ENCODE measurements at places on chromosomes 7 and 10.
A peak's percentile ranks its signal among the peaks of the same experiment; 100 is the strongest.

DNA sequence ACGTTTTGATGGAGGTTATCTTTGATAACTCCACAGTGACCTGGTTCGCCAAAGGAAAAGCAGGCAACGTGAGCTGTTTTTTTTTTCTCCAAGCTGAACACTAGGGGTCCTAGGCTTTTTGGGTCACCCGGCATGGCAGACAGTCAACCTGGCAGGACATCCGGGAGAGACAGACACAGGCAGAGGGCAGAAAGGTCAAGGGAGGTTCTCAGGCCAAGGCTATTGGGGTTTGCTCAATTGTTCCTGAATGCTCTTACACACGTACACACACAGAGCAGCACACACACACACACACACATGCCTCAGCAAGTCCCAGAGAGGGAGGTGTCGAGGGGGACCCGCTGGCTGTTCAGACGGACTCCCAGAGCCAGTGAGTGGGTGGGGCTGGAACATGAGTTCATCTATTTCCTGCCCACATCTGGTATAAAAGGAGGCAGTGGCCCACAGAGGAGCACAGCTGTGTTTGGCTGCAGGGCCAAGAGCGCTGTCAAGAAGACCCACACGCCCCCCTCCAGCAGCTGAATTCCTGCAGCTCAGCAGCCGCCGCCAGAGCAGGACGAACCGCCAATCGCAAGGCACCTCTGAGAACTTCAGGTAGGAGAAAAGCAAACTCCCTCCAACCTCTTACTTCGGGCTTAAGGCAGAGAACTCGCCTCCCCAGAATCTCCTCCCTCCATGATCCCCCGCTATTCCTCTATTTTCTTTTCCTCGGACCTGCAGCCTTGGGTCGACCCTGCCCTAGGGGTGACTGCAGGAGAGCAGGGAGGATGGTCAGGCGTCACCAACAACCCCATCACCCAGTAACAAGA lies at the start of gene SERPINE1:
Gene SERPINE1 (plus strand): TSS at position 454 of the 809 bp plus-strand sequence. CDS start 1,290 bp downstream, outside the sequence.
- peak; percentile 2 for DNase-seq

GRCh38 chr7:78052112-78052511 lies 253.5 kb downstream of the PHTF2 start:
- no peak for DNase-seq

DNA sequence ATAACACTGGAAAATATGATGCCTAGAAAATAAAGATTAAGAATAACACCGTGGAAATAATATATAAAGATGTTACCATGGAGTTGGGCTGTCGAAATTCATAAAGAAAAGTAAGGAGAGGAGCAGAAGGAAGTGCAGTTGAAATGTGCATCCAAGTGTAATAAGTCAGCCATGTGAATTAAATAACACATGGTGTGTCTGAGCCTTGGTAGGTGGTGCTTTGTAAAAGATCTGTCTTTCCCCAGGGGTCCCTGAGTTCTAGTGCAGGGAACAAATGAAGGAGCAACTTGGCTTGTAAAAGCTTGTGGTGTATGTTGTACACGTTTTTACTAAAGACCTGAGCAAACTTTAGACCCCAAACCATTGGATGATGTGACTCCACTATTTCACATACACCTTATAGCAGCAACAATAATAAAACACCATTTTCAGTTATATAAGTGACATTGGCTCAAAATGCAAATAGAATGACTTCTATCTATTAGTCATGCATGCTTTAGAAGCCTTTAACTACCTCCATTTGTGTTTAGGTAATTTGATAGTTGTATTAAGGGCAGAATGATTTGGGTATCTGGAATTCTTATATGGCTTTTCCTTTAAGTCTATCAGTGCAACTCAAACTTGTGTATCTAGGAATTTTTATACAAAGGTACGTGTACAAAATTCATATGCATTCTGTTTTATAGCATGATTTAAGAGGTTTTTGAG lies 11.3 kb downstream of the STARD3NL start:
- no peak for DNase-seq

GRCh38 chr10:110005719-110006118 lies 2.1 kb upstream of the ADD3 start:
- DNase-seq, result peak; percentile 59

- DNase-seq, result no peak
These were observed 551.1 kb downstream of the SORCS3 start for GRCh38 chr10:105192146-105192545.

GRCh38 chr7:259751-260405 lies 30.1 kb upstream of the FOXL3 start:
- DNase-seq, result no peak

DNA sequence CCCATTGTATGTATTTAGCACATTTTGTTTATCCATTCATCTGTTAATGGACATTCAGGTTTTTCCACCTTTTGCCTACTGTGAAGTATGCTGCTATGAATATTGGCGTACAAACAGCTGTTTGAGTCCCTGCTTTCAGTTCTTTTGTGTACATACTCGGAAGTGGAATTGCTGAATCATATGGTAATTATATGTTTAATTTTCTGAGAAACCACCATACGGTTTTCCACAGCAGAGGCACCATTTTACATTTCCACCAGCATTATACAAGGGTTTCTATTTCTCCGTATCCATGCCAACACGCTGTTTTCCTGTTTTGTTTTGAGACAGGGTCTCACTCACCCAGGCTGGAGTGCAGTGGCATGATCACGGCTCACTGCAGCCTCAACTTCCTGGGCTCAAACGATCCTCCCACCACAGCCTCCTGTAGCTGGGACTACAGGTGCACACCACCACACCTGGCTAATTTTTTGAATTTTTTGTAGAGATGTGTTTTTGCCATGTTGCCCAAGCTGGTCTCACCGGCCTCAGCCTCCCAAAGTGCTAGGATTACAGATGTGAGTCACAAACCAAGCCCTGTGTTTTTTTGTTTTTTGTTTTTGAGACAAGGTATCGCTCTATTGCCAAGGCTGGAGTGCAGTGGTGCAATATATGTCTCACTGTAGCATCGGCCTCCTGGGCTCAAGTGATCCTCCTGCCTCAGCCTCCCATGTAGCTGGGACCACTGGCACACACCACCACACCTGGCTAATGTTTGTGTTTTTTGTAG lies 22.1 kb upstream of the FBXW4 start:
- no peak for DNase-seq

- DNase-seq, result no peak
These were observed 36.2 kb downstream of the GNG11 start for GRCh38 chr7:93957767-93958166.

DNA sequence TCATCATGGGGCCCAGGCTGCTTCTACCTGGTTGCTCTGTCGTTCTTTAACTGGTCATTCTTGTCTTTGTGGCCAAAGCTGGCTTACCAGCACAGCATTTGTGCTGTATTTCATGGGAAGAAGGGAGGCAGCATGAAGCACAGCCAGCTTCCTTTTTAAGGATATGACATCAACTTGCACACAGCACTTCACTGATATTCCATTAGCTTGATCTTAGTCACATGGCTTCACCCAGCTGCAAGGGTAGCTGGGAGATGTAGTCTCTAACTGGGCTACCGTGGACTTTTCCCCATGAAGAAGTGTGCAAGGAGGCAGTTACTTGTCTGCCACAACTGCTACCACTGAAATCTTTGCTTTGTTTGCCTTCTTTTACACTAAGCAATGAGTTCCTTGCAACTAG lies 525.2 kb downstream of the LRMDA start:
- no peak for DNase-seq

GRCh38 chr7:22649686-22650085 lies 77.3 kb upstream of the IL6 start:
- no peak for DNase-seq

GRCh38 chr10:104923501-104923900 lies 282.4 kb downstream of the SORCS3 start:
- DNase-seq, result no peak

- DNase-seq, result no peak
These were observed 21.1 kb downstream of the ZNF775 start for GRCh38 chr7:150400008-150400787.

DNA sequence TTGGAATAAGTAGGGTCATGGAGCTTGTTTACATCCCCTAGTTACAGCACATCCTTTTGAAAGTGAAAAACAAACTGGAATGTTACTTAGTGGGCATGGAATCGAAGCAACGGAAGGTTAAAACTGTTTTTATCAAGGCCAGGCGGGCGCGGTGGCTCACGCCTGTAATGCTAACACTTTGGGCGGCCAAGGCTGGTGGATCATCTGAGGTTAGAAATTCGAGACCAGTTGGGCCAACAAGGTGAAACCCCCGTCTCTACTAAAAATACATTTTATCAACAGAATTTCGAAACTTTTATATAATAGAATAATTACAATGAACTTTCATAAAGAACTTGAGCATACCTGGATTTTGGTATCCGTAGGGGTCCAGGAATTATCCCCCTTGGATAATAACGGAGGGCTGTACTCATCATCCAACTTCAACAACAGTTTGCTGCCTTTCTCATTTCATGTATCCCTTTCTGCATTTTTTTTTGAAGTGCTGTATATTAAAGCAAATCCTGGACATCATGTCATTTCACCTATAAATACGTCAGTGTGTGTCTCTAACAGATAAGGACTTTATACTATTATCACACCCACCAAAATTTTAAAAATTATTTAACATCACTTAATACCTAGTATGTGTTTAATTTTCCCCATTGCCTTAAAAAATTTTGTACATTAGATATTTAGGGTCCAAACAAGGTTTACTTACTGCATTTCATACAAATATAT lies 1.3 kb upstream of the TMED4 start:
- DNase-seq, result no peak

DNA sequence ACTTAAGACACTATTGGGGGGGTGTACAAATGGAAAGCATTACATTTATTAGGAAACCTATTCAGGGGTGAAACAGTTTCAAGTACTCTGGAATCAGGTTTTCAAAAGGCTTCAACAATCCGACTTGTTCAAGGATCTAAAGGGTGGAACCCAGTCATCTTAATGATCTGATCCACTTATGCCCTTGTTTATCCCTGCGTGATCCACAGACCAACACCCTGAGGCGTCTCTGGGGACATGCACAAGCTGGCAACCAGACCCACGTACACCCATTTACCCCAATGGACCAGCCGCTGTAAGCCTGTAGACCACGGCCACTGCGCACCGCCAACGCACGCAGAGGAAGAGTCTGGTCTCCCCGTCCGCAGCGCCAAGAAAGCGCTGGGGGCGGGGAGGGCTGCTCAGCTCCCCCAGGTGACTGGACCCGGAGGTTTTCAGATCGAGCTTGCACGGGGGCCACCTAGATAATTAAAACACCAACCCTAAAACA lies 13.4 kb downstream of the HNRNPF start:
- DNase-seq, result no peak

DNA sequence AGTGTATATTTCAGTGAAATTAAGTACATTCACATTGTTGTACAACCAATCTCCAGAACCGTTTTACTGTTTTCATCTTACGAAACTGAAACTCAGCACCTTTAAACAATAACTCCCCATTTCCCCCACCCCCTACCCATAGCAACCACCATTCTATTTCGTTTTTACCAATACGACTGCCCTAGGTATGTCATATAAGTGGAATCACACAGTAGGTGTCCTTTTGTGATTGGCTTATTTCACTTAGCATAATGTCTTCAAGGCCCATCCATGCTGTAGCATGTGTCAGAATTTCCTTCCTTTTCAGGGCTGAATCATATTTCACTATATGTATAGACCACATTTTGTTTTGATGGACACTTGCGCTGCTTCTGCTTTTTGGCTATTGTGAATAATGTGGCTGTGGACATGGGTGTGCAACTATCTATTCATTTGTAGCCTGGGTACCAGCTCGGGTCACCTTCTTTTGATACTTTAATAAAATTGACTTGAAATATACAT lies 34.3 kb upstream of the DLG5 start:
- no peak for DNase-seq

GRCh38 chr10:79905322-79906314 lies 43.3 kb downstream of the SFTPD start:
- DNase-seq, result no peak

- no peak for DNase-seq
These were observed 34.4 kb downstream of the ZNF783 start for GRCh38 chr7:149296368-149296767.

DNA sequence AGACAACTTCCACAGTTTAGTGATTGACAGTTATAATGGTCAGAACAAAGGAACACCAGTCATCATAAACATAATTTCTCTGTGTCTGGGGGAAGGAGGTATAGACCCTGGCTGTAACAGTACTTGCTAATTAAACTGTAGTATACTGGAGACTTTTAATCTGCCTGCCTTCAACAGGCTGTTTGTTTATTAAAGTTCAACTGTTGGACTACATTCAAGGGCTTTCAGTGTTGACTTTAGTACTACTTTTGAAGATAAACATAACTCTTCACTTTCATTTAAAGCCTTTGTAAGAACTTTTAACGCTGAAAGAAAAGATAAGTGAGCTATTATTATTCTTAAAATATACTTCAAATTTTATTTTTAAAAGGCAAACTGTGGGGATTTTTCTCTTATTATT lies 15.5 kb upstream of the PTTG1IP2 start:
- no peak for DNase-seq

DNA sequence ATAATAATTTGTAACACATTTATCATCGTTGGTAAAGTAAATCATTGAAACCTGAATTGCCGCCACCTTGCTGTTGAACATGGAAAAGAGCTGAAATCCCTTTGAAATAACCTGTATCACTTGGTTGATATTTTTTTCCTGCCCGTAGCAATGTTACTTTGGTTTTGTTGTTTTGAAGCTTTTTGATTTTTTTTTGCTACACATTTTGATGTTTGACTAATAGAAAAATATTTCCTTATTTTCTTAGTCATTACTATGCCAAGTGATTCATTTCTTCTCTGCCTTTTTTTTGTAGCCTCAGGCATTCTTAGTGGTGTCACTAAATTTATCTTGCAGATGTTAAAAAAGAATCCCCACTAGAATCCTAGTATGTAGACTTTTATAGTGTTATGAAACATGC lies 235.1 kb upstream of the MEOX2 start:
- DNase-seq, result no peak

GRCh38 chr10:63644418-63645142 lies 123.4 kb downstream of the REEP3 start:
- no peak for DNase-seq

DNA sequence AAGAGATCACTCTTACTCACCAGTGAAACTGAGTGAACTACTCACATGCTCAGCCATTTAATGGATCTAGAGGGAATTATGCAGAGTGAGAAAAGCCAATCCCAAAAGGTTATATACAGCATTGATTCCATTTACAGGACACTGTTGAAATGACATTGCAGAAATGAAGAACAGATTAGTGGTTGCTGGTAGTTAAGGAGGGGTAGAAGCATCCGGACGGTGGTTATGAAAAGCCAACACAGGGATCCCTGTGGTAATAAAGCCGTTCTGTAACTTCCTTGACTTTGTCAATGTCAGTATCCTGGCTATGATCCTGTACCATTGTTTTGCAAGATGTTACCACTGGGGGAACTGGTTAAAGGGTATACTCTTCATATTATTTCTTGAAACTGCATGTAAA lies 253.4 kb downstream of the USP6NL start:
- no peak for DNase-seq

DNA sequence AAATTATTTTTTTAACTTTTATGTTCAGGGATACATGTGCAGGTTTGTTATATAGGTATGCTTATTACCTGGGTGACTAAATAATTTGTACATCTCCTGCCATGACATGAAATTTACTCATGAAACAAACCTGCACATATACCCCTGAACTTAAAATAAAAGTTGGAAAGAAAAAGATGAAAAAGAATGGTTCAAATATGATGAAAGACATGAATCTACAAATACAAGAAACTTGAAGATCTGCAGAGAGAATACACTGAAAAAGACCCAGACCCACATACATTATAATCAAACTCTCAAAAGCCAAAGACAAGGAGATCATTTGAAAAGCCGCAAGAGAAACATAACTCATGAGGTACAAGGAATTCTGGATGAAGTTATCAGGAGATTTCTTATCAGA lies 70.2 kb downstream of the AKR1C4 start:
- no peak for DNase-seq

- DNase-seq, result no peak
These were observed 259.4 kb upstream of the CELF2 start for GRCh38 chr10:10758306-10758705.
